ENCODE measurements at places on chromosomes 2 and 18.

- no peak for DNase-seq
Measured at GRCh38 chr2:127510073-127510472, 16.2 kb downstream of the IWS1 start.

DNA sequence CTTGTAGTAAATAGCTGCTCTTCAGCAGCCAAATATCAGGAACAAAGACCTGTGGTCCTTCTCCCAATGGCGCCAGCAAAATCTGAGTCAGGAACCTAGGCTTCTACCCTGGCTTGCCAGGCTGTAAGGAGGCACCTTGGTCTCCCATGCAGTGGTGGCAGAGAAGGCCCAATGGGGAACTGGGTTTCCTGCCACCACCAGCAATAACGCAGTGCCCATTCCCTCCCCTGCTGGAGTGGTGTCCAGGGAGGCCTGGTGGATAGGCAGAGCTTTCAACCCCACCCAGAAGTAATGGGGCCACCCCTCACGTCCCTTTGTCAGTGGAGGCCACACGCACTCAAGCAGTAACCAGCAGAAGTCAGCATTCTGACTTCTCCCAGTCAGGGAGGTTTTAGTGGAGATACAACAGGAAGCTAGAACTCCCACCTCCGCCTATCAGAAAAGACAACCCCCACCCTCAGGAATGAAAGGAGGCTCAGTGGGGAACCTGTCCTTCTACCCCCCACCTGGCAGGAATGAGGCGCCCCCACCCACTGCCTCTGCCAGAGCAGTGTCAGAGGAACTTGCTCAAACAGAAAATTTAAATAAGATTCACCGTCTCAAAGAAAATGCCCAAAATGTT lies 132.4 kb downstream of the COPS8 start:
- no peak for DNase-seq

DNA sequence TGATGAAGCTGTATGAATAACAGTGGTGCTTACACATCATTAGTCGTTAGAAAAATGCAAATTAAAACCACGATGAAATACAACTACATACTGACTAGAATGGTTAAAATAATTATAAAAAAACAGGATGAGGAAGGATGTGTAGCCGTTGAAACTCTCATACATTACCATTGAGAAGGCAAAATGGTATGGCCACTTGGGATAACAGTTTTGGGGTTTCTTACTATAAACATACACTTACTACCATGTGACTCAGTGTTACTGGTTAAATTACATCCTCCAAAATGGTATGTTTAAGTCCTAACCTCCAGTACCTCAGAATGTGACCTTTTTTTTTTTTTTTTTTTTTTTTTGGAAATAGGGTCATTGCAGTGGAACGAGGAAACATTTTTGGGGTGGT lies 58.4 kb downstream of the UBE2E3 start:
- no peak for DNase-seq

- DNase-seq = no peak
Measured at GRCh38 chr2:100423631-100424030, 6.2 kb upstream of the CHST10 start.

DNA sequence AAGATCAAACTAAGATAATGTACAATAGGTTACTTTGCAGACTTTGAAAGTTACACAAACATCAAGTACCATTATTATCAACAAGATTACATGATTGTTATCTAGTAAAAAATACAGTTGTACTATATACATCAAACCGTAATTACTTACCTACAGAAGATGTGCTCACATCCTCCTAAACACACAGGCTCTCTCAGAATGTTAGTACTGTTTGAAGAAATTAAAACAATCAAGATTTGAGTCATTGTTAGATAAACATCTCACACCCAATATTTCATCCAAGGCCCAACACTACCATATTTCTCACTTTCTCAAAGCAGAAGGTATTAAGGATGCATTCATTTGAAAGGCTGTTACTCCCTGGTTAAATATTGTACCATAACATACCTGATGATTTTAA lies 12.6 kb downstream of the BARD1 start:
- no peak for DNase-seq
